ENCODE measurements at places on chromosomes 3 and 15. TPM values are rescaled to one million over a fixed set of nuclear protein-coding genes. Genes with fewer than 3 reads are reported as not detected.

DNA sequence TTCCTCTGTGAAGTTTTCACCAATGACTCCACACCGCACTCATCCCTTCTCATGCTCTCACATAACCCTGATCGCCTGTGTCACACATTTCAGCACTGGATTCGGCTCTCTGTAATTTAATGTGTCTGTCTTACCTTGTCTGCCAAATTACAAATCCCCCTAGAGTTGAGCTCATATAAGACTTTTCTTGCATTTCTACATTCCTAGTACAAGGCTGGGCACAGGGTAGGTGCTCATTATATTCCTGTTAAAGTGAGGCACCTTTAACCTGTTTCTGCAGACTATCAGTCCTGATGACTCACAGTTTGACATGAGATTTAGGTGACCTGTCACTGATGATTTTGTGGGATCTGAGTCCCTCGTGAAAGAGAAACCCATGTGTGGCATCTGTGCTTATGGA is 22.6 kb downstream of the TGM5 start:
- no peak overlapping the region for H3K4me3 ChIP-seq
- peaks cover 12% of the 10 kb centered on the region for H3K4me1 ChIP-seq
- H3K27ac ChIP-seq: no peak overlapping the region
- no peaks in the 10 kb centered on the region for H3K36me3 ChIP-seq
- no peak for DNase-seq
- H3K27me3 ChIP-seq: no peaks in the 10 kb centered on the region

DNA sequence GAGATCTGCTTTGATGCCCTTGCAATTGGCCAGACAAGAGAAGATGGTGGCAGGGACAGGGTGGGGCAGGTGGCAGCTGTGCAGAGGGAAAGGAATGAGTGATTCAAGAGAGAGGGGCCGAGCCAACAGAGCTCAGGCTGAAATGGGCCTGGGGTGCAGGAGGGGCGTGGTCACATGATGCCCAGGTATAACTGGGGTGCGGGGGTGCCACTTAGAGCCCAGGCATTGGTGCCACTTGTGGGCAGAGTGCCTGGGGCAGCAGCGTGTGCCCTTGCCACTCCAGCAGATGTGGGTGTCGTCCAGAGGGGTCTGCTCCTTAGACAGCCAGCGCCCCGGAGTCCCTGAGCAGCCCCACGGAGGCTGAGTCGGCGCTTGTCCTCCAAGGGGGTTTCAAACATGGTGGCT is 88.7 kb downstream of the PLXNA1 start:
- no peaks in the 10 kb centered on the region for H3K27me3 ChIP-seq
- no peak overlapping the region for H3K27ac ChIP-seq
- no peaks in the 10 kb centered on the region for H3K36me3 ChIP-seq
- DNase-seq: no peak
- H3K4me1 ChIP-seq: no peaks in the 10 kb centered on the region
- H3K4me3 ChIP-seq: no peak overlapping the region

DNA sequence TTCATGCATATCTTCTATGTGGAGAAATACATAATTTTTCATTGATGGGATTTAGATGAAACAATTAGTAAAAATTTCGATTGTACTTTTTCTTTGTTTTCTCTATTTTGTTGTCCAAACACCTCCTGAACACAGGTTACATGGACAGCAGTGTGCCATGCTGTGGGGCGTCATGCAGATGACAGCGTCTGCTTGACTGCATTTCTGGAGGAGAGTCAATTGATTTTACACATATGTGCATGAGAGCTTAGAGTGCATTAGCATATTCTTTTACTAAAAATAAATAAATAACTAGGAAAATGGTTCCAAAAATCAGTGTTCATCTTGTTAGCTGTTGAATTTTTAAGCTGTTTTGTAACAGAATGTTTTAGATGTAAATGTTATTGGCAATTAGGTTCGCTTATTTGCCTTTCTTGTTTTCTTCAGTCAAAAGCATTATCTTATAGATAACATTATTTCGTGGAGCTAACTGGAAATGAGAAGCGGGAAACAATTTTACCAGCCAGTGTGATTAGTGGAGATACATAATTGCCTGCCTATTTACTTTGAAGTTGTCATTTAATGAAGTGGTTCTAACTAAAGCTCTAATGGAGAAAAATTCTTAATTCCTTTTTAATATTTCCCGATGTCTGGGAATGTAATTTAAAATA is 82.7 kb upstream of the VGLL3 start:
- H3K27me3 ChIP-seq: no peaks in the 10 kb centered on the region
- H3K4me1 ChIP-seq: no peaks in the 10 kb centered on the region
- no peaks in the 10 kb centered on the region for H3K36me3 ChIP-seq
- H3K4me3 ChIP-seq: no peak overlapping the region

The RASGRP1 gene
- total RNA-seq: 122 TPM
